ENCODE measurements at places on chromosomes 2 and 18. TPM values are rescaled to one million over a fixed set of nuclear protein-coding genes. Genes with fewer than 3 reads are reported as not detected.

COL5A2 gene
- total RNA-seq, result 45.3 TPM

FBXO48 gene
- 0.60 TPM for total RNA-seq

ABCG5 gene
- not detected for total RNA-seq

POTEC gene
- total RNA-seq, result not detected

CPLX4 gene
- not detected for total RNA-seq

Data from tibial nerve (tissue), 4 donors.